ENCODE measurements at places on chromosomes 2 and 18.

DNA sequence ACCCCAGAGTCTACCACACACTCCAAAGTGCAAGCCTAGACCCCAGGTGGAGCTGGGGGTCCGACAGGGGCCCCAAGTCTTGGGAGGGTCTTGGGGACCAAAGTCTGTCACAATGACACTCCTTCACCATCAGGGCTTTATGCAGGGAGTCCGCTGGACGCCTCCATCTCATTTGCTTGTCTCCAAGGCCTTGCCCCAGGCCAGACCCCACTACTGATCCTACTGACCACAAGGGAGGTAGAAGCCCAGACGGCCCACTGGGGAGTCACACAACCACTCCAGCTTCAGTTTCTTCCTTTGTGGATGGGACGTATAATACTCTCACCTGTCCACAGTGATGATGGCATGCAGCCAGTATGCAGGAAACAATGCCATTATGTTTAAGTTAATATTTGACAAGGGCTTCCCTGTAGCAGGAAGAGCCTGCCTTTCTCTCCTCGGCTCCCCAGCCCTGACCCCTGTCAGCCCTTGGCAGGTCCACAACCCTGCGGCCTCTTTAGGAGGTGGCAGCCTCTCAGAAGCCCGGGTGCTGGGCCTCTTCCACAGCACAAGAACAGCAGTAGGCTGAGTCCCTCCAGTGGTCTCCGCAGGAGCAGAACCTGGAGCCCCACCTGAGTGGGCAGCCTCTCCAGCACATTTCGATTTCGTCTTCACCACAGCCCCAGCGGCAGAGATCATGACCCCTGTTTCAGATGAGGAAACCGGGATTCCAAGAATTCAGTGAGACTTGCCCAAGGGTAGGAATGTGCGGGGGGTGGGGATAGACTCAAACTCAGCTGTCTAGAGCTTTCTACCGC is 6.5 kb downstream of the BIN1 start:
- peak; percentile 89 for DNase-seq

GRCh38 chr2:194054313-194054712 is 1602.7 kb upstream of the SLC39A10 start:
- DNase-seq: no peak

- no peak for DNase-seq
Observed at GRCh38 chr18:44876024-44876423, 195.3 kb downstream of the SETBP1 start.

GRCh38 chr2:71811726-71812125 is 335.9 kb downstream of the CYP26B1 start:
- no peak for DNase-seq

DNA sequence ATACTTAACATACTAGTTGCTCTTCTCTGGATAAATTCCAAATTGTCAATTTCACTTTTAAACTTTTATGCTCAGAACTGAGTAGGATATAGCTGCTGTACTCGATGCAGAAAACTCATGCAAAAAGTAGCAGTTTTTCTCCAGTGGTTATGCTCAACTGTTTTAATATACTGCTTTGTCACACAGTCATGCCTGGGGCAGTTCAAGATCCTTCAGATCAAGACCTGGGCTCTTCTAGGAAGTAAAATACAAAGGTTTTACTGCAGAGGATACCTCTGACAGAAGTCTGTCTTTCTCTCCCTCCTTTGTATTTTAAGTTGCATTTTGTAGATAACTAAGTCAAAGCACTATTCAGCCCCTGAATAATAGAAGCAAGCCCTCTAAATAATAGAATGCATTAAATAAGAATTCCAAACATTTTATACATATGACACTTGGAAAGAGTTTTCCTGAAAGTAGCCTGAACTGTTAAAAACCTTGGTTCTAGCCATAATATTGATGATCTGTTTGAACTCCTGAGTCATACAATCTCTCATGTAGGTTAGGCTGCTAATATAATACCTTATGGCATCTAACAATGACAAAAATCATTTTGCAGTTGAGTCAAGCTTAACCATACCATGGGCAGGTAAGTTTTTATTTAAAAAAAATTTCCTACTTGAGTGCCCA is 183.3 kb upstream of the TRIB2 start:
- DNase-seq: no peak

- DNase-seq: no peak
Observed at GRCh38 chr2:112474844-112475486, 7.0 kb upstream of the TTL start.

GRCh38 chr2:212958757-212959295 is 192.6 kb downstream of the IKZF2 start:
- no peak for DNase-seq

DNA sequence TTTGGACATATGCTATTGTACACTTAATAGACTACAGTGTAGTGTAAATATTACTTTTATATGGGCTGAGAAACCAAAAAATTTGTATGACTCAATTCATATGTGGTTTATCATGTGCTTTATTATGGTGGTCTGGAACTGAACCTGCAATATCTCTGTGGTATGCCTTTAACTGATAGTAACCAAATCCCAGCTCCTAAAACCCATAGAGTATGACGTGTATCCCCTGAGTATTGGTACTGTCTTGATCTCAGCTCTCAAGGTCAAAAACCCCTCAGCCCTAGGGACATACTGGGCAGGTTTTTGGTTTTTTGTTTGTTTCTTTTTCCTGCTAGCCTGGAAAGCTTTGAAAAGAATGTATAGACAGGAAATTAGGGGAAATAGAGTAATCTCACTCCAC is 42.2 kb upstream of the ARHGAP15 start:
- no peak for DNase-seq

- DNase-seq: no peak
Observed at GRCh38 chr2:233449081-233449901, 95.0 kb downstream of the DGKD start.

DNA sequence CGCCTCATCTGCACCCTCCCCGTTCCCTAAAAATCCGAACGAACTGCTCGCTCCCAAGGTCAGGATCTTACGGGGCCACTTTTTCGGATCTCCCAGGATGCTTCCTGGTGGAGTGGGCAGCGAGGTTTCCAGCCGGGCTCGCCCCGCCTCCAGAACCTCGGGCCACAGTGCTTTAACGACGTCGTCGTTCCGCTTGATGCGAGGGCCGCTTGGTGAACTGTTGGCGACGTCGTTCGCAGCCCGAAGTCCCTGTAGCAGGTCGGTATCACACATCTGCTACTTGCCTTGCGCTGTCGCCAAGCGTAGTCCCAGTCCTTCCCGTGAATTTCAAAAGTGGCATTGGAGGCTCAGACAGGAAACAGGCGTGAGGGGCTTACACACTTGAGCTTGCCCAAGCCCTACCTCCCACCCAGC is 15.3 kb downstream of the EVX2 start:
- DNase-seq: no peak

DNA sequence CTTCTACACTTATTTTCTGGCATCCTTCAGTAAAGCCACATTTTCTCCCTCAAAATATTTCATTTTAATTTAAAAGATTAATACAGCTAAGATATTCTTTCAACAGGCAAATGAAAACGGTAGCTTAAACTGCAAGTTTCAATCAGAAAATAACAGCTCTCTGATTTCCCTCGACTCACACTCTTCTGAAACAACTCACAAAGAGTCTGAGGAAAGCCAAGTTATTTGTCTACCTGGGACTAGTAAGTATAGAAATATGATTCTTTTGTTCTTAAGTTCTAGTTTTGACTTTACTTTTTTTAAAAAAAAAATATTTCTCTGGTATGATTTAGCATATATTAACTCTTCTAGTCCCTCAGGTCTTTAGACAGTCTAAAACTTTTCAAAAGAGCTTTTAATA is 27.2 kb downstream of the CEP192 start:
- DNase-seq: no peak

GRCh38 chr2:26809211-26809610 is 23.4 kb downstream of the CENPA start:
- DNase-seq: no peak

- DNase-seq: no peak
Observed at GRCh38 chr2:230348787-230349186, 21.8 kb downstream of the SP140L start.

DNA sequence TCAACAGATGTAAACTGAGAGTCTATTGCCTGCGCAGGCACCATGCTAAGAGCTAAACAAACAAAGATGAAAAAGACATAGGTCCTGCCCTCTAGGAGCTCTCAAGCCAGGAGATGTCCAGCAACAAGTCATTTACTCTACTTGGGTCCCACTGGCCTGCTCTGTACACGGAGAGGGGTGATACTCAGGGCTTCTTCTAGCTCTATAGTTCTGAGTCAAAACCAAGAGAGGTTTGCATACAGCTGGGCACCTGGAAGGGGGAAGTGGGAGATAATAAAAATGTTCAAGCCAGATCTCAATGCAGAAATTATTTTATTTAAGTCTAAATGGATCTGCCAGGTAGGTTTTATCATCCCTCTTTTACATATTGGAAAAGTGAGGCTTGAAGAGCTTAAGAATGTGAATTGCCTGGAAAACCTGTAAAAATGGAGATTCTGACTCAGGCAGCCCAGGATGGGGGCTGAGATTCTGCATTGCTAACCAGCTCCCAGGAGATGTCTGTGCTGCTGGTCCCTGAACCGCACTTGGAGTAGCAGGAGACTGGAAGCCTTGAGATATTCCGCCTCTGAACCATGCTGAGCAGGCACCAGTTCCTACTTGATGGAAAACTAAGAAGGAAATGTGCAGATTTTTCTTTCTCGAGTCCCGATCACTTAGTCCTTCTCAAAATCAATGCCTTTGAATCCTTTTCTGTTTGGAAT is 201.1 kb downstream of the PRKCE start:
- no peak for DNase-seq

GRCh38 chr2:207038299-207038698 is 99.0 kb downstream of the CPO start:
- DNase-seq: no peak

DNA sequence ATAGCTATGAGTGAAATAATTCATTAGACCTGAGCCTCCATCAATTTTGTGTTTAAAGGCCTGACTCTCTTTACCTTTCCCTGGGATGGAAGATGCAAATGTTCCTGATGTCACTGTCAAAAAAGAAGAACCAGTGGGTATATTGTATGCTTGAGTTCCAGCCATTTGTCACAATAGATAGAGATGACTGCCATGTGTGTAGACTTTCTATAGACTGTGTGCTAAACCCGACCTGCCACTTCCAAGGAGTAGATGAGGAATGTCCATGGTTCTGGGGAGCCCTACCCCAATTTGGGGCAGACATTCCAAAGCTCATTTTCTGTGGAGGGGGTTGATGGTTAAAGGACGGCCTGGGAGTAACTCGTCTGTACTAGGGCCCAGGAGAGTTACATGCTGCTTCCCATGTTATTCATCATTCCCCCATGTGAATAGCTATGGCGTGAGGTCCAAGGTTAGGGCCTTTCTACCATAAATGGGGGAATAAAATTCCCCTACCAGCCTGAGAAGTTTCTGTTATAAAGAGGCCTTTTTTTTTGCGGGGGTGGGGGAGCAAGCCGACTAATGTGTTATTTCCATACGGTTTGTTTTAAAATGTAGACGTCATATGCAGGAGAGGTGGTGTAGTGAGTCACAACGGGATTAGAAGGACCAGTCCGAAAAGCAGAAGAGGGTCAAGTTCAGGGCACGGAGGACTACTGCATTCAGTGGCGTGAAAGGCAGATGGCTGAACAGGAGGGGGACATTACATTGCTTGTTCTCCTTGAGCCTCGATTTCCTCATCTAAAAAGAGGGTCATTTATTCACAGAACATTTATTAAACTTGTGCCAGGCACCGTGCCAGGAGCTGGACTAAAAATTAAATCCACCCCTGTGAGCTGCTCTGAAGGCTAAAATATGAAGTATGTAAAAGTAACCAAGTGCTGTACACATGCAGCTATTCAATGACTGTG is 24.0 kb downstream of the IL1B start:
- DNase-seq: no peak

GRCh38 chr18:68034296-68034695 is 517.8 kb upstream of the DSEL start:
- DNase-seq: no peak

- DNase-seq: no peak
Observed at GRCh38 chr2:231244382-231245248, 46.2 kb downstream of the ARMC9 start.

DNA sequence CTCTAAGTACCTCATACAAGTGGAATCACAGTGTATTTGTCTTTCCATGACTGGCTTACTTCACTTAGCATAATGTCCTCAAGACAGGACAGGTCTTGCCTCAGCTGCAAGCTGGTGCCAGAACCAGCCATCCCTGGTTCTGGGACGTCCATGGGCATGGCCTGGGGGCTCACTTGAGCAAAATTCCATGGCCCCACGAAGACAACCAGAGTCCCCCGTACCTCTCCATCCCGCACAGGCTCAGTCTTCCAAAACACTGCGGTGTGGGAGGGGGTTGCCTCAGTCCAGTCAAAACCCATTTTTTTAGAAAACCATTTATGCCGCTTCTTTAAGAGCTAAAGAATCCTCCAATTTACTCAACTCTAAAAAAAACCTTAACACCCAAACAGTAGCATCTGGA is 21.7 kb upstream of the CABLES1 start:
- DNase-seq: no peak

DNA sequence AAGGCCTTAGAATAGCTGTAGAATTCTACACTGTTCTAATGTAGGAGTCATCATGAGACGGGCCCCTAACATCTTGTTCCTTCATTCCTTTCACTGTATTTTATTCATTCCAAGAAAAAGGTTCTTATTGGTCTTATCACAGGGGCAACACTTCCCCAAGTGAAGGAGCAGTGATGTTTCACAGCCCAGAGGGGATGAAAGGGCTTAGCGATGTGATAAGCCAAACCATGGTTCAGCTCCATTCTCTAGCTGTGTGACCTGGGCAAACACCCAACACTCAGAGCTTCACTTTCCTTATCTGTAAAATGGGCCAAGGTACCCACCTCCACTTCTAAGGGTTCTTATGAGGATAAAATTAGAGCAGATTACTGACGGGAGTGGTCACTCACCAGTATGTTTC is 25.4 kb upstream of the HS6ST1 start:
- no peak for DNase-seq

DNA sequence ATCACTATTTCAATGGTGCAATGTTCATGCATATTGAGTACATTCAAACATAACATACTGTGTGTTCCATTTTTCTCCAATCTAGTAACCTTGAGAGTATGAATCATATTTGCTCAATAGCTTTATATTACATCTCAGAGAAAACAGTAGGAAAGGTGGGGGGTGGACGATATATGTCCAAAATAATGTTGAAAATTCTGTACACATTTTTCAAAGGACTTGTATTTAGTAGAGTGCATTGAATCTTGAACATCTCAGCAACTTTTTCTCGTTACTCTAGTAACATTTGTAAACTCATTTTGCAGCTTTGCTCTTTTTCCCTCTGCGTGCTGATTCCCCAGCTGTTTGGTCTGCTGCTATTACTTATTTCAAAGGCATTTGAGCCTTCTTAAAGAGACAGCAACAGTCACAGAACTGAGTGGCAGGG is 1487.0 kb downstream of the LRP1B start:
- DNase-seq: no peak

DNA sequence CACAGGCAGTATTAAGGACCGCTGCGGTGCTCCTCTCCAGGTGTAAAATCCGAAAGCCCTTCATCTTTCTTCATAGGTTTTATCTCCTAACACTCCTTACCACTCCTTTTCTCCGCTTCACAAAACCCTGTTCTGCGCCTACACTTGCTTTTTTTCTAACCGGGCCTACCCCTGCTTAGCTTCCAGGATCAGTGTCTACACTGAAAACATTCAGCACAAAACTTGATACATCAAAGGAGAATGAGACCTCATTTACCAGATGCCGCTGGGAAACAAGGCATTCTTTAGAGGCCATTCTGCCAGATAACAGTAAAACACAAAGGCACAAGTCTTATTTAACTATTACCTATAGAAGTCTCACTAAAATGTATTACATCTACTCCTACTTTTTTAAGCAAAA is 13.1 kb downstream of the CHST10 start:
- no peak for DNase-seq

Data from Caco-2 (cell line).